ENCODE measurements at places on chromosomes 7 and 10. TPM values are rescaled to one million over a fixed set of nuclear protein-coding genes. Genes with fewer than 3 reads are reported as not detected.

Gene ZEB1
- 172 TPM for total RNA-seq

Gene ITPRID1
- 0.73 TPM for total RNA-seq

Gene GHRHR
- total RNA-seq = not detected

Gene VGF
- total RNA-seq = not detected

Gene CYP3A7
- total RNA-seq = not detected

Gene CREB5
- 17.8 TPM for total RNA-seq

Gene EIF5AL1
- 0.73 TPM for total RNA-seq

Gene ACHE
- 0.21 TPM for total RNA-seq

Gene ASNS
- total RNA-seq = 12.1 TPM

Gene SH2B2
- 9.2 TPM for total RNA-seq

Gene GPR26
- total RNA-seq = under 0.01 TPM
